COLO829 (cell line): ENCODE measurements at places on chromosomes 16 and 17.

GRCh38 chr17:77645072-77646045 lies 313.1 kb upstream of the TNRC6C start:
- DNase-seq: no peak

GRCh38 chr17:46873941-46874645 lies 22.7 kb downstream of the WNT9B start:
- no peak for DNase-seq

- peak; percentile 52 for DNase-seq
These were observed 30.9 kb upstream of the SEC14L1 start for GRCh38 chr17:77109764-77110359.

DNA sequence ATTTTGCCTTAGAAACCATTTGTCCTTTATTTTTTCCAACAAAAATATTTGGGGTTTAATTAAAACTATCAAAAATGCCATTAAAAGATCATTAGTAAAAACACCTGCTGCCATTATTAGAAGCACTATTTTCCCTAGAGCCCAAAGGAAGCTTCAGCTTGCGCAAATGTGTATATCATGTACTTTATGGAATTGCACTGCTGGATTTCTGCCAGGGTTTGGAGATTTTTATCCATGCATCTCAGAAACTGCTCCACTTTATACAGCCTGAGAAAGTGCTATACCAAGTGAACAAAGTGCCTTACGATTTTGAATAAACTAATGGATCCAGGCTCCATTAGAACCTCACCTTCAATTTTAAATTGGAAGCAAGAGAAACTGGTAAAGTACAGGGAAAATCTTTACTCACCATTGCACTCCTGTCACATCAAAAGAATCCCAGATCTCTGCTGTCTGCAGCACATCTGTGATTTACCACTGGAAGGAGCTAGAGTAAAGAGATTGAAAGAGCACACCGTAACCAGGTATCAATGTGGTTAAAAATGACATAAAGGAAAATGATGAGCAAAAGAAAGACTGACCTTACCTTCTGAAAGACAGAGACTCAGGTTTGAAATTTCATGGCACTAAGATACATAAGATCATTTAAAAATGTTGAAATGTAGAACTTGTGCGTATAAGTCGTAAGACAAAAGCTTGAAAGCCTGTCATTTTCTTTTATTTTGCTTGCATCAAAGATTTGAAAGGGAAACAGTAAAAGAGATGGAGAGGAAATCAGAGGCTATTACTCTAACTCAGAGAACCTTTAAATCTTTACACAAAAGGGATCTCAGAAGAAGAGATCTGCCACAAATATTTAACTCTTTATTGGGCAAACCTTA lies 678.1 kb upstream of the GOT2 start:
- DNase-seq: peak; percentile 4

GRCh38 chr17:2171702-2172076 lies 116.8 kb downstream of the HIC1 start:
- DNase-seq: no peak

DNA sequence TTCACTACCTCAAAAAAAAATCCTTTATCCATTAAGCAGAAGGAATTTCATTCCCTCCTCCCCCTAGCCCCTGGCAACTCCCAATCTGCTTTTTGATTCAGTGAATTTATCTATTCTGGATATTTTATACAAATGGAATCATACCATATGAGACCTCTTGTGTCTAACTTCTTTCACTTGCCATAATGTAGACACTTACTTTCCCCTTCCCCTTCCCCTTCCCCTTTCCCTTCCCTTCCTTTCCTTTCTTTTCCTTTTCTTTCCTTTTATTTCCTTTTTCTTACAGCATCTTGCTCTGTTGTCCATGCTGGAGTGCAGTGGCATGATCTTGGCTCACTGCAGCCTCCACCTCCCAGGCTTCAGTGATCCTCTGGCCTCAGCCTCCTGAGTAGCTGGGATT lies 50.5 kb downstream of the PSMD12 start:
- DNase-seq: no peak

GRCh38 chr16:17452922-17453321 lies 17.8 kb downstream of the XYLT1 start:
- no peak for DNase-seq

DNA sequence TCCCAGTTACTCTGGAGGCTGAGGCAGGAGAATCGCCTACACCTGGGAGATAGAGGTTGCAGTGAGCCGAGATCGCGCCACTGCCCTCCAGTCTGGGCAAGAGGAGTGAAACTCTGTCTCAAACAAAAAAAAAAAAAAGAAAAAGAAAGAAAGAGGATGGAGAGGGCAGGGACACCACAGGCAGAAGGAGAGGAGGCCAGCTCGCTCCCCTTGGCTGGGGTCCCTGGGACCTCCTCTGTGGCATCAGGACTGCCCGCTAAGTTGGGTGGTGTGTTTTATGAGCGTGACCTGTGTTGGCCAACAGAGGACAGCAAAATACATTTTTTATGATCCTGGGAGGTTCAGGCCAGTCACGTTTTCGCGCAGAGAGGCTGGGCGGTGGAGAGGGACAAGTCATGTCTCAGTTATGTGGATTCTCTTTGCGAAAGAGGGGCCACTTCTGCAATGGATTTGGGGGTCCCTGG lies 229.6 kb downstream of the MRTFB start:
- peak; percentile 58 for DNase-seq

- no peak for DNase-seq
These were observed 24.4 kb downstream of the ATP6V0D1 start for GRCh38 chr16:67456391-67457081.

GRCh38 chr17:44922746-44923470 lies 7.6 kb upstream of the GFAP start:
- DNase-seq: no peak

- DNase-seq: no peak
These were observed 66.1 kb downstream of the SREBF1 start for GRCh38 chr17:17770632-17771044.

DNA sequence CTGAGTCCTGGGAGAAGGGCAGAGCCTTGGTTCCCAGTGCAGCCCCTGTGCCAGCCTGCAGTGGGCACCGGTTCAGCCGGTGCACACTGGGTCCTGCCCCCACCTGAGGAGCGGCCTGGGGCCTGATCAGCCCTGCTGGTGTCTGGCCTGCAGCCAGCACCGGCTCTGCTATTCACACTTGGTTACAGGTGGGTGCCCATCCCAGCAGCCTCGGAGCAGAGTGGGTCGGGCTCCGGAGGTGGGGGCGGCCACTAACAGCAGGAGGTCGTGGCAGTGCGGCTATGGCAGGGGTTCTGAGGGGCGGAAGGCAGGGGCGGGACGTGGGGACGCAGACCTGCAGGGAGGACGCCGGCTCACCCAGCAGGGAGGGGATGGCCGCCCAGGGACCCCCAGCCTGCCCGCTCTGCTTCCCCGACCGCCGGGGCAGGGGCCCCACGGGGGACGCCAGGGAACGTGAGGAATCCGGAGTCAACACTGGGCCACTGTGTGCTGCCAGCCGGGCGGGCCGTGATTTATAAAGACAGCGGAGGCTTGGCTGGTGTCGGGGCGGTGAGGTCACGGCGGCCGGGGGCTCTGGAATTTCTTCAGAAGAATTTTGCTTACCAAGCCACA lies 20.3 kb downstream of the METRNL start:
- DNase-seq: no peak

DNA sequence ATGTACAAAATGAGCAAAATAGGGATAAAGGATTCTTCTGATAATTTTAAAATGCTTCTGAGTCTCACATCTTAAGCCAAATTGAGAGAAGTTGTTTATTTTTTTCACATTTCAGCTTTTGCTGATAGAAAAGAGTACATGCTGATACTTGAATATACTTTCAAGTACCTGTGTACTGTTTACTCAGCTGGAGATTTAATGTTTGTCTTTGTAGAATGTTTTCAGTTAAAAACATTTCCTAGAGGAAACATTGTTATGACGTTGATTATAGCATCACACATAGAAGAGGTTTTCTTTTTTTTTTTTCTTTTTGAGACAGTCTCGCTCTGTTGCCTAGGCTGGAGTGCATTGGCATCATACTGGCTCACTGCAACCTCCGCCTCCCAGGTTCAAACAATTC lies 19.7 kb downstream of the ESRP2 start:
- DNase-seq: no peak

DNA sequence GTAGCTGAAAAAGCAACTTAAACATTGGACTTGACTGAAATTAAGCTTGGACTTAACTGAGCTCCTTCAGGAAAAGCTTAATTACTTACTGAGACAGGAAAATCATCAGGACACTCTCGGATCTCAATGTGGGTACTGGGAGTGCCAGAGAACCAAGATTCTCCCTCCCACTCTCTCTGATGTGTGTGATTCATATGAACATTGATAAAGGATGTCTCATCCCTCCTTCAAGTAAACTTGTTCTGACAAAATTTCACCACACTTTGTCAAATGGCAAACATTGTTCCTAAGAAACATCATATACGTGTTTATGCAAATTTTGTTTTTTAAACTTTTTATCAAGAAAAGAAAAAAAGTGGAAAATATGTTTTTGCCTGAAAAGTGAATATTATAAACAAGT lies 4.1 kb upstream of the SLFN5 start:
- no peak for DNase-seq

DNA sequence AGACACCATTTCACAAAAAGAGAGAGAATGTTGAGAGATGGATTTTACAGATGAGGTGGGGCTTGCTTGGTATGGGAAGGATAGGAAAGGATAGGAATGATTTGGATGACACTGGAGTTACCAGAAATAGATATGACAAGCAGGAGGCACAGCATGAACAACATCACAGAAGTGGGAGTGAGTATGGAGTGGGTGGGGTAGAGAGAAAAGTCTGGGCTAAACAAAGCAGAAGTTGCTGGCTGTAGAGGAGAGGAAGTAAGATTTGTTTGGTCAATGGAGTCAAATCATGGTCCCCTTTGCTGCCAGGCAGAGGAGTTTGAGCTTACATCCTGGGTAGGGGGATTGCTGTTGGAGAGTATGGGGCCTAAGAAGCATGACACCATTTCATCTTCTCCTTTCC lies 101.7 kb downstream of the VAT1L start:
- DNase-seq: no peak

DNA sequence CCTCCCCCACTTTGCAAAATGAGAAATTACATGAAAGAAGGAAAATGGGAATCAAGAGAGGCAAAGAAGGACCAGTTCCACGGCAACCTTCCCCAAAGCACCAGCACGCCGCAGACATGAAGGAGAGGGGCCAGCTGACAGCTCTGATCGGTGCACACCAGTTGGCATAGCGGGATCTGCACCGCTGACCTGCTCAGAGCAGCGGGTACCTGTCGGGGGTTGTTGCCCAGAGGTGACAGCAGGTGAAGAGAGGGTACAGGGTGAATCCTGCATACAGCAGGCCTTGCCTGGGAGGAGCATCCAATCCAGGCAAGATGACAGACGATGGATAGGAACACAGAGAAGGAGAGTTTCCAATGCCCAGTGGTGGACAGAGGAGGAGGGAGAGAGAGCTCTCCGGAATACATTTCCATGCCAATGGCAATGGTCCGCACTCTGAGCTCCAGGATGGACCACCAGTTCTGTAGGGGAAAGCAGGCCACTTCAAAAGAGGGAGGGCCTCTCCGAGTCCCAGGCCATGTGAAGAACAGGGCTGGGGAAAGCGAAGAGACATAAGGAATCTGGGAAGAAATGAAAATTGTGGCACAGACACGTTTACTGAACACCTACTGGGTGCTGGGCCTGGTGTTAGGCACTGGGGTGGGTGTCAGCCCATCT lies 24.0 kb downstream of the CEP295NL start:
- no peak for DNase-seq

DNA sequence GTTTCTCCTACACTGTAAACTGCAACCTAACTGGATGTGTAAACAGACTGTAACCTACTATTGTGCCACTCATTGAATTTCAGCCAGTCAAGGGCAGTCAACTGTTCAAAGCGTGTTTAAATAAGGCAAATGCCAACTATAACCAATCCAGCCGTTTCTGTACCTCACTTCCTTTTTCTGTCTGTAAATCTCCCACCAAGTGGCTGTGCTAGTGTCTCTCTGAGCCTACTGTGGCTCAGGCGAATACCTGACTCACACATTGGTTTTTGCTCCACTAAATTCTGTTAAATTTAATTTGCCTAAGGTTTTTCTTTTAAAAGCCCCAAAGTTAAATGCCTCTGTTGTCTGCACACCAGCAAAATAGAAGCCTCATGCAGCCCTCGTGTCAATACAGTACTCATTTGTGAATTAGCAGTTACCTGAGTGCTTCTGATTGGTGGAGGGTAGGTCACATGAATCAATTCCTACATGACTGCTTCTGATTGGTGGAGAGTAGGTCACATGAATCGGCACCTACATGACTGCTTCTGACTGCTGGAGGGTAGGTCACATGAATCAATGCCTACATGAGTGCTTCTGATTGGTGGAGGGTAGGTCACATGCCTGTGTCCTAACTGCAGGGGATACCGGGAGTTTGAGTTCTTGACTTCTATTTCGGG lies 31.1 kb upstream of the CCR7 start:
- DNase-seq: no peak

DNA sequence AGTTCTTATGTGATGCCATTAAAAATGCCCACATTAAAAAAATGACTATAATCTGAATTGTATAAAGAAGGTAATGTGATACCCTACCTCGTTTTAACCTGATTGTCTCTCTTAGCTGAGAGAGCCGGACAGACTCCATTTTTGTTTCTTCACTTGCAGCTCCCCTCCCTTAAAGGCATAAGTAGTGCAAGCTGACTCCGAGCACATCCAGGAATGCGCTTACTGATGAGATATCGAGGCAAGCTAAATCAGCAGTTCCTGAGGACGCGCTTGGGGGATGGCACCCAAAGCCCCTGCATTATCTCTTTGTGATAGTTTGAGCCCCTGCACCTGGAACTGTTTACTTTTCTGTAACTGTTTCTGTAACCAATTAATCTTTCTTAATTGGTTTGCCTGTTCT lies 6.3 kb downstream of the KRT24 start:
- no peak for DNase-seq

- DNase-seq: no peak
These were observed 7.3 kb upstream of the RAB40B start for GRCh38 chr17:82705756-82706155.

DNA sequence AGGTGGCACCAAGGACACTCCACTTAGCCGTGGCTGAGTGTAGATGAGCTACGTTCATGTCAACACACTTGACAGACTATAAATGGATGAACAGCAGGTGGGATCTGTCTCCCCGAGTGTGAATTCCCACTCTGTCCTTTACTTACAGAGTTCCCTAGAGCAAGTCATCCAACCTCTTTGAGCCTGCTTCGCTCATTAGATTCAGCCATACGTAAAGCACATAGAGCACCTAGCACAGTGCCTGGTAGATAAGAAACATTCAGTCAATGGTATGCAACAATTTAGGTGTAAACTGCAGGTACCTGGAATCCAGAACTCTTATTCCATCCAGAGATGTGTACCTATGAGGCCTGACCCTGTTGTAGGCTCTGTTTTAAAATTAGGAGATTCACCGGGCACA lies 227.8 kb upstream of the C16orf82 start:
- no peak for DNase-seq
